Peyer's patch (tissue), 4 donors: ENCODE measurements at places on chromosomes 3 and 15. TPM values are rescaled to one million over a fixed set of nuclear protein-coding genes. Genes with fewer than 3 reads are reported as not detected.

- no peaks in the 10 kb centered on the region for H3K4me1 ChIP-seq
- no peak overlapping the region for H3K27ac ChIP-seq
- no peak for DNase-seq
- no peaks in the 10 kb centered on the region for H3K27me3 ChIP-seq
- no peak overlapping the region for H3K4me3 ChIP-seq
- H3K36me3 ChIP-seq = no peaks in the 10 kb centered on the region
These were observed 109.1 kb upstream of the DLG1 start for GRCh38 chr3:197407526-197407925.

DNA sequence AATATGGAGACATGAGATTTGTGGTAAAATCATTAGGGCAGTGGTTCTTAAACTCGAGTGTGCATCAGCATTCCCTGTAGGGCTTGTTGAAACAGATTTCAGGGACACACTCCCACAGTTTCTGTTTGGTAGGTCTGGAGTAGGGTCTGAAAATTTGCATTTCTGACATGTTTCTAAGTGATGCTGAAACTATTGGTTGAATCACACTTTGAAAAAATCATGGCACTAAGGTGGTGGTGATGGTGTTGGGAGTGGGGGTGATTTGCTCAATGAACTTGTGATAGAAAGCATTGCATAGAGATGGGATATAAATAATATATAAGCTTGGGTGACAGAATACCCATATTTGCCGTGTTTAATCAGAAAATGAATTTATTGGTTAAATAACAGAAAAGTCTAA is 11.3 kb downstream of the MITF start:
- no peak for DNase-seq
- no peaks in the 10 kb centered on the region for H3K36me3 ChIP-seq
- no peak overlapping the region for H3K27ac ChIP-seq
- no peaks in the 10 kb centered on the region for H3K27me3 ChIP-seq

DNA sequence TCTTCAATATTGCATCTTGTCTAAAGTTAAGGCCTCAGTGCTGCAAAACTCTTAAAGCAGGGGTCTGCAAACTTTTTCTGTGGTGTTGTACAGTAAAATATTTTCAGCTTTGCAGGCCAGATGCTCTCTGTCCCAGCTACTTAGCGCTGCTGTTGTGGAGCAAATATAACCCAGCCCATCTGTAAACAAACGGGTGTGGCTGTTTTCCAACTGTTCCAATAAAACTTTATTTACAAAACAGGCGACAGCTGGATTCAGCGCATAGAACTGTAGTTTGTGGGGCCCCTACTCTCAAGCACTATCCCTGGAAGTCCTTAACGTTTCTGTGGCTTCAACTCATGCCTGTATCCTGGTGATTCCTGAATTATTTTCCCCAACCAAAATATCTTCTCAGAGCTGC is 365.0 kb downstream of the FOXP1 start:
- H3K4me1 ChIP-seq = no peaks in the 10 kb centered on the region
- no peak for DNase-seq
- H3K27ac ChIP-seq = no peak overlapping the region
- H3K36me3 ChIP-seq = no peaks in the 10 kb centered on the region
- H3K4me3 ChIP-seq = no peak overlapping the region

ATP8B4 gene
- total RNA-seq = 12.5 TPM

CCNB2 gene
- total RNA-seq = 5.2 TPM

LEO1 gene
- total RNA-seq = 53.6 TPM

PCBP4 gene
- 31.3 TPM for total RNA-seq

MYH15 gene
- total RNA-seq = 0.38 TPM

- no peaks in the 10 kb centered on the region for H3K27me3 ChIP-seq
- DNase-seq = no peak
- no peaks in the 10 kb centered on the region for H3K36me3 ChIP-seq
- H3K27ac ChIP-seq = peak overlapping the region; percentile 50
- no peaks in the 10 kb centered on the region for H3K4me1 ChIP-seq
- H3K4me3 ChIP-seq = no peak overlapping the region
These were observed 45.1 kb downstream of the CTDSPL start for GRCh38 chr3:37906734-37907282.

DNA sequence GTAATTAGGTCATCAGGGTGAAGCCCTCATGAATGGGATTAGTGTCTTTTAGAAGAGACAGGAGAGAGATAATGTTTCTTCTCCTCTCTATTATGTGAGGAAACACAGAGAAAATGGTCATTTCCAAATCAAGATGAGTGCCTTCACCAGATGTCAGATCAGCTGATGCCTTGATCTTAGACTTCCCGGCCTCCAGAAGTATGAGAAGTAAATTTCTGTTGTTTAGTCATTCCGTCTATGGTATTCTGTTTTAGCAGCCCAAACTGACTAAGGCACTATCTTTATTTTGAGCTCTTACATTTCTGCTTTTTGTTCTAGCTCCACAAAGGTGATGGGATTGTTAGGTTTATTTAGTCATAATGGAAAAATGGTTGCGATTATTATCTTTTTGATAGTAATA is 273.2 kb upstream of the GADL1 start:
- H3K4me3 ChIP-seq = no peak overlapping the region
- no peaks in the 10 kb centered on the region for H3K36me3 ChIP-seq
- no peaks in the 10 kb centered on the region for H3K4me1 ChIP-seq
- DNase-seq = no peak

DNA sequence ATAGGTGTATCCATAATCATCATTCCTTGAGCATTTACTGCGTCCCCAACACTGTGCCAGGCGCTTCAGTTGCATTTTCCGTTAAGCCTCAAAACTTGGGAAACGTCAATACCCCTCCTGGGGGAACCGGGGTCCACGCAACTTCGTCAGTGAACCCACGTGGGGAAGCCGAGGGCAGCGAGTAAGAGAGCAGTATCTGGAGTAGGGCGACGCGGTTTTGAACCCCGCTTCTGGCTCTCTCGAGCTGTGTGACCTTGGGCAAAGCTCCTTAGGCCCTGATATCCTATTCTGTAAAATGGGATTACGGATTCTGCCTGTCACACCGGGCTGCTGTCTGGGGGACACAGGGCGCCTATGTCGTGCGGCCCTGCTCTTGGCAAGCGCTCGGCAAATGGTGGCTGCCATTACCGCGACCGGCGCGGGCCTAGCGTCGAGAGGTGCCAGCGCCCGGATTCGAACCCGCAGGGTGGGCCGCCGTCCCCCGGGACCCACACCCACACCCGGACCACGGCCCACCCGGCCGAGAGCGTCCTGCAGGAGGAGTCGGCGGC is 590 bp downstream of the POLG start:
- peaks cover 43% of the 10 kb centered on the region for H3K36me3 ChIP-seq
- peaks cover 55% of the 10 kb centered on the region for H3K4me1 ChIP-seq
- peak overlapping the region; percentile 89 for H3K27ac ChIP-seq
- DNase-seq = no peak

DNA sequence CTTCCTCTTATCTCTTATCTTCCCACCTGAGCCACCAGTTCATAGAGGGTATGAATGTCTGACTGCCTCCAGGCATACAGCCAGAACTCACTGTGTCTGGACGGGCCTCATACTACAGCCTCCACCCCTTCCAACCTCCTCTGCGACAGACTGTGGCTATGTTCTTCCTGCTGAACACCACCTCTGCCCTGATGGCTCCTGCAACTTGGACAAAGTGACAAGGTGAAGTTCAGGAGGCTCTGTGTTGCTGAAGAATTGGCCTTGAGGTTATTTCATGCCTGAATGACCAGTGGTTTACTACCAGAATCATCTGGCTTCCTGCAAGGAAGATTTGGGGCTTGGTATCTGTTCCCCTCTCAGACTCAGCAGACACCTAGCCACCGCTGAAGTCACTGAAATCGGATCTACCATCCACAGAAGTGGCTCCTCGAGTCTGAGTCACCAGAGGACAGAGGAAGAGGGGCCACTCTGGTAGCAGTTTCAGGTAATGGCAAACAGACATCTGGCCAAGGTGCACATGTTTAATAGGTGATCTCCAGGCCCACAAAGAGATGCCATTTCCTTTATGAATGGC is 14.2 kb upstream of the ULK3 start:
- H3K4me1 ChIP-seq = peaks cover 28% of the 10 kb centered on the region
- no peak overlapping the region for H3K4me3 ChIP-seq
- no peaks in the 10 kb centered on the region for H3K27me3 ChIP-seq
- peak overlapping the region; percentile 57 for H3K27ac ChIP-seq
- no peaks in the 10 kb centered on the region for H3K36me3 ChIP-seq

TRPM1 gene
- total RNA-seq = not detected

DNA sequence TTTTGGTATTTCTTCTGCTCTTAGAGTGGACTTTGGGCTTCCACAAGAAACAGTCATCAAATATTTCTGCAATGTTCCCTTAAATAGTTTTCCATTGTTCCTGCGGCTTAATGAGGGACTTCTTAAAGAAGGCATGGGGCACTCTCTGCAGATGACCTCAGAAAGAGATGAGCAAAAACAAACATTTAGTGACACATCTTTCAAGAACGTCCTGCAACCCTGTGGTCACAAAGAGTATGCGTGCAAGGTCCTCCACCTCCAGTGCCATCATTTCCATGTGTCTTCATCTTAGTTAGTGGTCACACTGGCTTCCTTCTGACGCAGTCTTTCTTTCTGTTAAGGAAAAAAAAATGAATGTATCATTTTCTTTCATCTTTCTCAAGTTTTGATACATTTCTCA is 56.2 kb downstream of the GREM1 start:
- H3K4me1 ChIP-seq = no peaks in the 10 kb centered on the region
- no peak overlapping the region for H3K4me3 ChIP-seq
- H3K36me3 ChIP-seq = peaks cover 7% of the 10 kb centered on the region
- H3K27me3 ChIP-seq = no peaks in the 10 kb centered on the region

DNA sequence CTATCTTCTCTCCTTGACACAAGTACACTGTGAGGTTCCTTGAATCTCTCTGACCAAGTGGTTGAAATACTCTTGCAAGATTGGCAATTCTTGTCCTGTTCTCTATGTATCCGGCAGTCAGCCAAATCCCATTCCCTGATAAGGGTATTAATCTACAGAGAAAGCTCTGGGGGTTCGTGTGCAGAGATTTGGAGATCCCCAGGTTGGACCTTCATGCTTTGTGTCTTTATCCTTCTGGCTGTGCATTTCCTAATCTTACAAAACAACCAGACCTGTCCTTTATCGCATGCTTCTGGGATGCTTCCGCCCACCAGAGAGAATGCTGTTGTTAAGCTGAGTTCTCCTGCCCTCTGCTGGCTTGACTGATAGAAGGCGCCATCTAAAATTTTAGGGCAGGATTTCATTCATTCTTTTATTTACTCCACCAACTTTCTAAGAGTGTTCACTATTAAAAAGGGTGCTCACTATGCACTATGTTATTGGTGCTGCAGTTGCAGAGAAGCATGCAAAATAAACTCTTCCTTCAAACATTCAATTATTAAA is 8.6 kb upstream of the SST start:
- H3K36me3 ChIP-seq = no peaks in the 10 kb centered on the region
- no peak for DNase-seq
- no peaks in the 10 kb centered on the region for H3K27me3 ChIP-seq

CILP gene
- 14.4 TPM for total RNA-seq

DNA sequence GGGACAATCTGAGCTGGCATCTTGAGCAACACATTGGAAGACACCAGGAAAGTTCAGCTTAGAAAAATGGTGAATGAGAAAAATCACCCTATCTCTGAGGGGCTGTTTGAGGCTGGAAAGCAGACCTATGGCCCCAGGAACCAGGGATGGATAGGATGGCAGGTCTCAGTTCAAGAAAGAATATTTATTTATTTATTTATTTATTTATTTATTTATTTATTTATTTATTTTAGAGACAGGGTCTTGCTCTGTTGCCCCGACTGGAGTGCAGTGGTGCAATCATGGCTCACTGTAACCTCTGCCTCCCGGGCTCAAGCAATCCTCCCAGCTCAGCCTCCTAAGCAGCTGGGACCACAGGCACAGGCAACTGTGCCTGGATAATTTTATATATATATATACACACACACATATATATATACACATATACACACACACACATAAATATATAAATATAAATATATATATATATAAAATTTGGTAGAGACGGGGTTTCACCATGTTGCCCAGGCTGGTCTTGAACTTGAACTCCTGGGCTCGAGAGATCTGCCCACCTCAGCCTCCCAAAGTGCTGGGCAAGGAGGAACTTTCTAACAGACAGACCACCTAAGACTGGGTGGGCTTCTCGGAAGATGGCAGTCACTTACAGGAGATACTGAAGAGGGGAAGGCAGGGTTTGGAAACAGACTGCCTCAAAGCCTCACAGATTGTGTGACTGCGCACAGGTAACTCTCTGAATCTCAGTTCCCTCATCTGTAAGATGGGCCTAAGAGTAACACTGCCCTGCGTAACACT is 29.7 kb downstream of the CCDC13 start:
- H3K27me3 ChIP-seq = no peaks in the 10 kb centered on the region
- H3K4me1 ChIP-seq = no peaks in the 10 kb centered on the region
- H3K4me3 ChIP-seq = no peak overlapping the region
- no peaks in the 10 kb centered on the region for H3K36me3 ChIP-seq

ITIH3 gene
- not detected for total RNA-seq

TMCO5A gene
- not detected for total RNA-seq

SEMA4B gene
- total RNA-seq = 112 TPM

- H3K4me3 ChIP-seq = no peak overlapping the region
- no peak for DNase-seq
- no peaks in the 10 kb centered on the region for H3K4me1 ChIP-seq
- H3K27ac ChIP-seq = no peak overlapping the region
- no peaks in the 10 kb centered on the region for H3K27me3 ChIP-seq
These were observed 111.2 kb downstream of the MYO5A start for GRCh38 chr15:52417521-52417920.

GRCh38 chr15:56868170-56868569 is 50.3 kb upstream of the TCF12 start:
- H3K4me1 ChIP-seq = no peaks in the 10 kb centered on the region
- H3K27me3 ChIP-seq = no peaks in the 10 kb centered on the region
- no peak overlapping the region for H3K4me3 ChIP-seq
- H3K27ac ChIP-seq = no peak overlapping the region
- no peaks in the 10 kb centered on the region for H3K36me3 ChIP-seq

DNA sequence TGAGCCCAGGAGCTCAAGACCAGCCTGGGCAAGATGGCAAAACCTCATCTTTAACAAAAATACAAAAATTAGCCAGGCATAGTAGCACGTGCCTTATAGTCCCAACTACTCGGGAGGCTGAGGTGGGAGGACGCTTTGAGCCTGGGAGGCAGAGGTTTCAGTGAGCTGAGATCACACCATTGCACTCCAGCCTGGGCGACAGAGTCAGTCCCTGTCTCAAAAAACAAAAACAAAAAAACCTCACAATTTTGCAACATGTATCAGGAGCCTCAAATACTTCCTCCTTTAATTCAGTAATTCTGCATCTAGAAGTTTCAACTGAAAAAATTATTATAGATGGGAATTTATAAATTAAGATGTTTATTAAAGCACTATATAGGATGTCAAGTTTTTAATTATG is 1.1 kb downstream of the MRPL47 start:
- H3K27ac ChIP-seq = no peak overlapping the region
- no peak for DNase-seq
- H3K4me3 ChIP-seq = no peak overlapping the region
- H3K4me1 ChIP-seq = peaks cover 8% of the 10 kb centered on the region
- H3K27me3 ChIP-seq = no peaks in the 10 kb centered on the region

DNA sequence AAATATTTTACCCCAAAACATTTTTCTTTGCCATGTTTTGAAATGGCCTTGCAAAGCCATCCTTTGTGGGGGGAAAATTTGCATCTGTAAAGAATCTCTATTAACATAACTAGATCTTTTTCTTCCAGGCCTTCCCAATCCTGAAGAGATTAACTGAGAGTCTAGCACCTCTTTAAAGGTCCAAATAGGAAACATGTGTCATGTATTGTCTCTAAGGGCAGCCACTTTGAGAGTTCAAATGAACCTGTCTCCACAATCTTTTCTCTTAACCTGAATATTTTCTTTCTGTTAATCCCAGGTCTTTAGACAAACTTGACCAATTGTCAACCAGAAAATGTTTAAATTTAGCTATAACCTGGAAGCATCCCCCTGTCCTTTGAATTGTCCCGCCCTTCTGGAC is 236.6 kb upstream of the PROK2 start:
- no peaks in the 10 kb centered on the region for H3K36me3 ChIP-seq
- no peaks in the 10 kb centered on the region for H3K4me1 ChIP-seq
- H3K4me3 ChIP-seq = no peak overlapping the region
- no peaks in the 10 kb centered on the region for H3K27me3 ChIP-seq
- H3K27ac ChIP-seq = no peak overlapping the region
- no peak for DNase-seq
